ENCODE measurements at places on chromosomes 6 and 20.

GRCh38 chr6:87946669-87947068, 101.0 kb upstream of the SPACA1 start:
- peaks cover 6% of the 10 kb centered on the region for H3K4me1 ChIP-seq
- no peaks in the 10 kb centered on the region for H3K36me3 ChIP-seq
- no peak for DNase-seq
- H3K4me3 ChIP-seq = no peak overlapping the region

DNA sequence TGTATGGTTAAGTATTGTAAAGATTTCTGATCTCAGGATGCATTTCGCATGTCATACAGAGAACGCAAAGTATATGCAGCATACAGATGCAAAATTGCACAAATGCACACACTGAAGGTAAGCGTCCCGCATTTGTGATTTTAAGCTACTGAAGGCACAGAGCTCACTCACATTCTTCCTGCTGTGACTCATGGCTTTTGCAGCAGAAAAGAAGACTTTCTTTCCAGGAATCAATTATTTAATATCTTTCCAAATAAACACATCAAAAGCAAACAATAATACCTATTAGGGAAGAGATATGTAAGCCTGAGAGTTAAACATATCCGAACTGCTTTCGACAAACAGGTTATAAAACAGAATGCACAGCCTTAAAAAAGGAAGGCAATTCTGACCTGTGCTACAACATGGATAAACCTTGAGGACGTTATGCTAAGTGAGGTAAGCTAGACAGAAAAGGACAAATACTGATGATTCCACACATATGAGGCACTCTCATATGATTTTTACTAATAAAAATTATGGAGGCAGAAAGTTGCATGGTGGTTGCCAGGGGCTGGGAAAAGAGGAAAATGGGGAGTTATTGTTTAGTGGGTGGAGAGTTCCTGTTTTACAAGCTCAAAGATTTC, 109.0 kb downstream of the TFAP2A start:
- no peak overlapping the region for H3K27ac ChIP-seq
- H3K27me3 ChIP-seq = no peaks in the 10 kb centered on the region
- H3K4me1 ChIP-seq = no peaks in the 10 kb centered on the region
- no peak for DNase-seq

- no peak for DNase-seq
- H3K27ac ChIP-seq = no peak overlapping the region
- H3K4me1 ChIP-seq = no peaks in the 10 kb centered on the region
- no peaks in the 10 kb centered on the region for H3K36me3 ChIP-seq
- no peak overlapping the region for H3K4me3 ChIP-seq
- no peaks in the 10 kb centered on the region for H3K27me3 ChIP-seq
Measured at GRCh38 chr6:113486199-113486598, 370.9 kb upstream of the MARCKS start.

GRCh38 chr20:46264391-46265266, 43.7 kb downstream of the CDH22 start:
- H3K4me1 ChIP-seq = peaks cover 26% of the 10 kb centered on the region
- H3K27me3 ChIP-seq = no peaks in the 10 kb centered on the region
- H3K4me3 ChIP-seq = no peak overlapping the region
- no peak overlapping the region for H3K27ac ChIP-seq

- peaks cover 13% of the 10 kb centered on the region for H3K36me3 ChIP-seq
- DNase-seq = no peak
- H3K4me3 ChIP-seq = no peak overlapping the region
Measured at GRCh38 chr20:38008233-38008944, 24.9 kb downstream of the TTI1 start.

- no peaks in the 10 kb centered on the region for H3K27me3 ChIP-seq
- no peak overlapping the region for H3K4me3 ChIP-seq
- no peak overlapping the region for H3K27ac ChIP-seq
Measured at GRCh38 chr6:105094133-105094640, 85.6 kb downstream of the POPDC3 start.

DNA sequence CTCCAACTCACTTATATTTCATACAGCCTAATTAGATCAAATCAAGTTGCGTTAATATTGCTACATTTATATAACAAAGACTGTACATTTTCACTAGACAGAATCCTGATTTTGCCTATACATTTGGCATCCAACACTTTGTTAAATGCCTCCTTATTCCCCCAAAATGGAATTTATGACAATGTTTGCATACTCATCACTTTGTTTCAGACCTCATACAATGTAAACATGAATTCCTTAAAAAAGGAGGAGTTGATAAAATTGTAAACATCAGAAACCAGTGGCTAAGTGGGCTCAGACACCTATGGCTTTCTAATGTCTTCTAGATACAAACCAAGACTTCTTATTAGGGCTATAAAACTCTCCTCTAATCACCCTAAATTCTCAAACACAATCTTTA, 87.3 kb downstream of the CHD6 start:
- no peak for DNase-seq
- no peak overlapping the region for H3K27ac ChIP-seq
- H3K27me3 ChIP-seq = no peaks in the 10 kb centered on the region
- no peaks in the 10 kb centered on the region for H3K4me1 ChIP-seq
- H3K4me3 ChIP-seq = no peak overlapping the region
- H3K36me3 ChIP-seq = peaks cover 5% of the 10 kb centered on the region

DNA sequence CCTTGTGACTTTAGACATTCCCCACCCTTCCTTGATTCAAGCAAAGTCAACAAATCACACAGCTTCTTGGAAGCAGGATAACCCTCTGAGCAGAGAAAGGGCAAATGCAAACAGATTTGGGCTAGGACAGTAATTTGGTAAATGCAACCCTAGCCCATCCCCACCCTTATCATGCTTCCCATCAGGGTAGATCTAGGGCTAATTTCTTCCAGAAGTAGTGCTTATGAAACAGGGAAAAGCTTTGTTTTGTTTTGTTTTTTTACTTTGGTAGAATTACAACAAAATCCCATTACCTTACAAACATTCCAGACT, 525.1 kb upstream of the NOX3 start:
- no peaks in the 10 kb centered on the region for H3K27me3 ChIP-seq
- H3K4me3 ChIP-seq = no peak overlapping the region
- H3K27ac ChIP-seq = no peak overlapping the region
- H3K4me1 ChIP-seq = no peaks in the 10 kb centered on the region

GRCh38 chr6:118892355-118892991, 1.5 kb upstream of the ASF1A start:
- DNase-seq = no peak
- no peaks in the 10 kb centered on the region for H3K27me3 ChIP-seq
- peaks cover 4% of the 10 kb centered on the region for H3K4me1 ChIP-seq
- peak overlapping the region; percentile 97 for H3K27ac ChIP-seq

DNA sequence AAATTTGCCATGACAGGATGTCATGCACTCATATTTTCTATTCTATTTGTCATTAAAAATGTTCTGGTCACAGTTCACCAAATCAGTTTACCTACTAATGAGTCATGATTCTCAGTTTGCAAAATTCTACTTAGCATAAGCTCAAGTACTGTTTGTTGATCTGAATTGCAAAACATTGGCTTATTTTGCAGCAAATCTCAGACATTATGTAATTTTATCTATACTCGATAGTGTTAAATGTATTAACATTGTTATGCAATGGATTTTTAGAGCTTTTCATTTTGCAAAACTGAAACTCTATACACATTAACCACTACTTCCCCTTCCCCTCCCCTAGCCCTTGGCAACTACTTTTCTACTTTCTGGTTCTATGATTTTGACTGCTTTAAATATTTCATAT, 213.8 kb upstream of the ZFP64 start:
- H3K4me3 ChIP-seq = no peak overlapping the region
- H3K4me1 ChIP-seq = no peaks in the 10 kb centered on the region
- no peak overlapping the region for H3K27ac ChIP-seq
- H3K36me3 ChIP-seq = no peaks in the 10 kb centered on the region
- no peak for DNase-seq

DNA sequence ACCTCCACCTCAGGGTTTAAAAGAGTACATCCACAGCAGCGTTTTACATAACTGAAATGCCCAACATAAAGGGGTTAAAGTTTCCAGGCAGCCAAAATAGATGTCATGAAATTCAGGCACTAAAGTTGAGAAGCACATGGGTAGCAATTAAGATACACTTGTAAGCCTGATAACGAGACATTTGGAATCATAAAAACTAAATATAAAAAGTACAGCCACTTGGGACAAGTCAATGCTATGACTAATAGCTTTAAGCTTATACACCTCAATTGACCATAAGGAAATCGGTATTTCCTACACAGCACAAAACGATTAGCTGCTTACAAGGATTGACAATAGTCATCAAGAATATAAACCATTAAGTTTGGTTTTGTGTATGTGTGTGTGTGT, 11.8 kb downstream of the LOC128125822 start:
- no peak for DNase-seq
- no peak overlapping the region for H3K27ac ChIP-seq
- no peaks in the 10 kb centered on the region for H3K36me3 ChIP-seq
- H3K4me1 ChIP-seq = no peaks in the 10 kb centered on the region
- no peak overlapping the region for H3K4me3 ChIP-seq
- H3K27me3 ChIP-seq = no peaks in the 10 kb centered on the region

DNA sequence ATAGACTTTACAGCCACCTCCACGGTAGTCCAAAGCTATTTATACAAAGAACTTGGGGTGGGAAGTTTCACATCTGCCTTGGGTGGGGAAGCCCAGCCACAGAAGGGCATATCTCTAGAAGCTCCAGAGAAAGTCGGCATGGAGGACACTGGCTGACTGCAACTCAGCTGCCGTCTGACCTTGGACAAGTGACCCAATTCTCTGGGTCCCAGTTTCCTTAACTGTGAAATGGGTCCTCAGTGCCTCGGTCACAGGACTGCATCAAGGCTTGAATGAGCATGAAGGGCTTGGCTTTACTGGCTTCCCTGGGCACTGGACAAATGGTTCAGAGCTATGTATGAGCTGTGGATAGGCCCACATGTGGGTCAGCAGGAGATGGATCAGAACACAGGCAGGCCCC, 58.6 kb downstream of the NOL4L start:
- H3K27ac ChIP-seq = no peak overlapping the region
- peaks cover 3% of the 10 kb centered on the region for H3K27me3 ChIP-seq
- no peak overlapping the region for H3K4me3 ChIP-seq

DNA sequence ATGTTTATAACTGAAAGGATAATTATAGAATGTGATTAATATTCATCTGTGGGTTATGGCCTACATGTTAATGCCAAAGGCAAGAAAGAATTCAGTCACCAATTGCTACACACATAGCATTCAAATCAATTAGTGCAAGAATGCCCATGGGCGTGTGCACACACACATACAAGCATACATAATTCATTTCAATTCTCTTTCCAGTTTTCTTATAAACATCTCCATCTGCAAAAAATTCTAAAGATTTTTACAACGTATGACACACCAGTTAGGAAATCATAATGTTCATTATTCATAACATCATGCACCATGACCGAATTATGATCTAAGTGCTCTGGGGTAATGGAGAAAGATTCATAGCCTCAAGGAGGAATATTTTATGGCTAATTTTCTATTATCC, 111.0 kb upstream of the ADTRP start:
- H3K36me3 ChIP-seq = no peaks in the 10 kb centered on the region
- H3K4me1 ChIP-seq = no peaks in the 10 kb centered on the region
- H3K27me3 ChIP-seq = no peaks in the 10 kb centered on the region

GRCh38 chr6:163725008-163725941, 310.8 kb downstream of the QKI start:
- H3K4me3 ChIP-seq = no peak overlapping the region
- no peak for DNase-seq
- H3K4me1 ChIP-seq = peaks cover 26% of the 10 kb centered on the region
- no peak overlapping the region for H3K27ac ChIP-seq
- no peaks in the 10 kb centered on the region for H3K36me3 ChIP-seq

- peaks cover 16% of the 10 kb centered on the region for H3K4me1 ChIP-seq
- no peak overlapping the region for H3K4me3 ChIP-seq
- peaks cover 3% of the 10 kb centered on the region for H3K36me3 ChIP-seq
- no peak for DNase-seq
- H3K27ac ChIP-seq = no peak overlapping the region
Measured at GRCh38 chr6:149563928-149564325, 2.2 kb upstream of the GINM1 start.

DNA sequence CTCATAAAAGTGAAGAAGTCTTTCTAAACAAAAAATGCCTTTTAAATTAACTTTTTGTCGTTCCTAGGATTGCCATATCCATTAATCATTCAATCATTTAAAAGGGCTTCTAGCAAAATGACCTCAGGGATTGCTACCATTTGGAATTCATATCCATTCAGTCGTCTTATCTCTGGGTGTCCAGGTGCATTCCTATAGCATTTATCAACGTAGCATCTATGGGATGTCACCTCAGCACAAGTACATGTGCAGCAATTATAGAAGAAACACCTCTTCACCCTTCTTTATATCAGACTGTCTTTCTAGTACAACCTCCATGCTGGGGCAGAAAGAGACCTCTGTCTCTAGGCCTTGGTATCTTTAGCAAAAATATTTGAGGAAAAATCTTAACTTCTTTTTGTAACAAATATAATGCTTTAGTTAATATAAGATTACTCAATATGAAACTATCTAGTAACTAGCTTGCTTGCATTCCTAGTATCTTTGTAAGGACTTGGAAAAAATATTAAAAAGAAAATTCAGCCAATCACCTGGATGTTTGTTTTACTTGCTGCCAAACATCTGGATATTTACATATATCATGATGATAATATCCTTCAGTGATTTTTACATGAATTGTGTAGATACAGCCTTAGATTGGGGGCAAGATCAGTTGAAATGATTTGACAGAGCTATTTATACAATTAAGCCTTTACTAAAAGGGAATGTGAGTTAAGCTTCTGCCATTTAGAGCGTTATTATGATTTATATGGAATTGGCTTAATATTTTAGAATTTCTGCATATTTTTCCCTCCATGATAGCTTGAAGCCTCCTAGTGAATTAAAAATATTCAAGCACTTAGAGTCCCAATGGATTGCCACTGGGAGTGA, 356.8 kb downstream of the HDGFL1 start:
- H3K4me1 ChIP-seq = no peaks in the 10 kb centered on the region
- no peaks in the 10 kb centered on the region for H3K36me3 ChIP-seq
- H3K4me3 ChIP-seq = no peak overlapping the region

- H3K27ac ChIP-seq = no peak overlapping the region
- no peaks in the 10 kb centered on the region for H3K4me1 ChIP-seq
- H3K4me3 ChIP-seq = no peak overlapping the region
- DNase-seq = no peak
Measured at GRCh38 chr20:13515796-13516558, 122.8 kb downstream of the TASP1 start.

DNA sequence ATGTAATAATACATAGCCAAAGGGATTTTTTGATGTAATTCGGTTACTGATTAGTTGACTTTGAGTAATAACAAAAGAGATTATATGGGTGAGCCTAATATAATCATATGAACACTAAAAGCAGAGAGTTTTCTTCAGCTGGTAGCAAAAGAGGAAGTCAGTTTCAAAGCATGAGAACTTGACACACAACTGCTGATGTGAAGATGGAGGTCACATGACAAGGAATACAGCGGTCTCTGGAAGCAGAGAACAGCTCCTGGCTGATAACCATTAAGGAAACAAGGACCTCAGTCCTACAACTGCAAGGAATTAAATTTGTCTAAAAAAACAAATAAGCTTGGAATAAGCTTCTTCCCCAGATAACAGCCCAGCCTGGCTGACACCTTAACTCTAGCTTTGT, 154.5 kb upstream of the PRND start:
- no peak for DNase-seq
- H3K36me3 ChIP-seq = no peaks in the 10 kb centered on the region
- H3K4me3 ChIP-seq = no peak overlapping the region
- peaks cover 2% of the 10 kb centered on the region for H3K27me3 ChIP-seq
- no peak overlapping the region for H3K27ac ChIP-seq

- no peak for DNase-seq
- H3K4me1 ChIP-seq = peaks cover 4% of the 10 kb centered on the region
- H3K27me3 ChIP-seq = peaks cover 7% of the 10 kb centered on the region
- no peak overlapping the region for H3K4me3 ChIP-seq
- no peaks in the 10 kb centered on the region for H3K36me3 ChIP-seq
- no peak overlapping the region for H3K27ac ChIP-seq
Measured at GRCh38 chr20:48431653-48432493, 395.9 kb downstream of the PREX1 start.
